Stimulated activated CD8-positive, alpha-beta memory T cell treated with anti-CD3 and anti-CD28 coated beads, Interleukin-15, amount 100 ng/mL, for 1 hour (primary cell): ENCODE measurements at places on chromosomes 1 and 21.

GRCh38 chr1:24383381-24383940, 30.1 kb downstream of the STPG1 start:
- no peak for DNase-seq

DNA sequence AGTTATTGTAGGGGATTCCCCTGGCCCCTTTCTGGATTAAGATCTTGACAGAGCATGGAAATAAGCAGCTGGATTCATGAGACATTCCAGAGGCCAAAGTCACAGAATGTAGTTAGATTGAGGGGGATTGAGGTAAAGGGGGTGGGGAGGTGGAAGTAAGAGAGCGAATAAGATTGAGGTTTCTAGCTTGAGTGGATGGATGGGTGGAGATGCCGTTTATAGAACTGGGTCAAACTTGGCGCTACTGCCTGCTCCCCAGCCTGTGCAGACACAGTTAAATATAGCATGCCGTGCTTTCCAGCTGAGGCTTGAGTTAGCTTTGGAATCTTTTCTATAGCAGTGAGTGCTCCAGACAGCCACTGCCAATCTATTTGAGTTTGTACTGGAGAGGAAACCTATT, 85.7 kb downstream of the DYRK1A start:
- no peak for DNase-seq

DNA sequence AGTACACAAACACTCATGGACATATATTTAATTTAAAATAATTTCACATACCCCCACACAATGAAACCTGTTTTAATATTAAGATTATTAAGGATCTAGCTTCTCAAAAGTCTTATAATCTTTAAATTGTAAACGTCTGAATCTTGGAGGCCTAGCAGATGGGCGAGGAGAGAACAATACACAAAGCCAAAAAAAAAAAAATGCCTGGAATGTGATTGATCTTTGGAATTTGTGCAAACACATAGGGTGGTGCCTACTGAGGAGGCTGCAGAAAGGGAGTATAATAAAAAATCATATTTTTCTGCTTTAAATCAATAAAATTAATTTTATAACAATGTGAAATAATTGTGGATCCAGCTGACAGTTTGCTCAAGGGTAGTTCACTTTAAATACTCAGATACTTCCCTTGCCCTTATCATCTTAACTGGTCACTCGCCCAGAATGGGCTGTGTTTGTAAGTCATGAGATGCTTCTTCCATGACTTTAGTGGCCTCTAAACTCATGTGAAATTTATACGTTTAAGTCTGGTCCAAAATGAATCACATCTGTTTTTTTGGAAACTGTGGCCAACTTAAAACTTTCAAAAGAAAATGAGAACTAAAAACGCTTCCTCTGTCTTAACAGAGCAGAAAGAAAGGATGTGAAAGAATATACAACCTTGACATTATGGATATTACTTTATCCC, 802.8 kb upstream of the CXADR start:
- DNase-seq: no peak

- DNase-seq: no peak
Measured at GRCh38 chr1:170044187-170044586, 30.3 kb downstream of the KIFAP3 start.

GRCh38 chr1:20149601-20150325, 10.6 kb downstream of the PLA2G2F start:
- no peak for DNase-seq

DNA sequence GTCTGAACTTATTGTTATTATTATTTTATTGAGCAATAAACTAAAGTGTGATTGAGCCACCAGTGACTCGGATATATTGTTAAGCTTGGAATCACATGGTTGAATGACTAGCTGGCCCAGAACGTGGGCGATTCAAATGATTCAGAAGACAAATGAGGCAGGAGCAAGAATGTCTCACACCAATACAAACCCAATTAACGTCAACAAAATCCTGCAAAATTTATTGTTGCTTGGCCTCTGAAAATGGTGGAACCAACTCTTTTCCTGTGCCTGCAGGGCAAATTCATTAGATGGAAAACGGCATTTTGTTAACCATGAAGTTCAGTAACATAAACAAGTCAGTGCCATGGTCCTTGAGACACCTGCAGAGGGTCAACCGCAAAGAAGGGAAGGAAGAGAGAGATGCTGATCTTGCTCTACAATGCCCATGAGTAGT, 482.0 kb downstream of the SETD4 start:
- no peak for DNase-seq

DNA sequence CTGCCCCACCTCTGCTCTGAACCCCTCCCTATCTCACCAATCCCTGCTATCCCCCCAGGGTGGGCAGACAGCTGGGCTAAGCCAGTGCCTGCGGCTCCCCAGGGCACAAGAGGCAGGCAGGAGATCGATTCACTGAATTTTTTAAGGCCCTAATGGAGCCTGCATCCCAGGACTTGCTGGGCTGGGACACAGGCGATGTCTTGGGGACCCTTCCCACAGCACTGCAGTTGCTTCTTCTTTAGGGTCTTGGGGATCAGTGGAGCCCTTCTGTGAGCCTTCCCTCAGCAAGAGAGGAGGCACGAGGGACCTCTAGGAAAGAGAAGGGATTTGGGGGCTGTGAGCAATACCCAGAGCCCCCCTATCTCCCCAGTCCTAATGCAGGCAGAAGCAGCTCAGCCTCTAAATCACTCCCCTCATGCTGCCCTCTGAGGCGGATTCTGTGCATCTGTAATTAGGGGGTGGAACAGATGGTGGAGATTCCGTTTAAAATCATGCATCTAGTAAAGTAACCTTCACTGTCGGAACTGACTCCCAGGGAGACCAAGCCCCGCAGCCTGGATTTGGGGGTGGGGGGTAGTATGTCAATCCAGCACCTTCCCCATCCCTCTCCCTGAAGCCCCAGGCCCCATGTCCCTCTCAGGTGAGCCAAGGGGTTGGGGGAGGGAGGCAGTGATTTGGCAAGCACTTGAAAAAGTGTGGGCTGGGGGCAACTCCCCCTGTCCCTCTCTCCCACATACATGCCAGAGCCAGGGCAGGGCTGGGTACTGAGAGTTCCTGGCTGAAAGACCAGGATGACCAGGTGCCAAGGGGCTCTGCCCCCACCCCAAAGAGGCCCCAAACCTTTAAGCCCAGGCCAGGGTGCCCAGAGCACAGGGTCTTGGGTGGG, 10.0 kb downstream of the AHDC1 start:
- no peak for DNase-seq

DNA sequence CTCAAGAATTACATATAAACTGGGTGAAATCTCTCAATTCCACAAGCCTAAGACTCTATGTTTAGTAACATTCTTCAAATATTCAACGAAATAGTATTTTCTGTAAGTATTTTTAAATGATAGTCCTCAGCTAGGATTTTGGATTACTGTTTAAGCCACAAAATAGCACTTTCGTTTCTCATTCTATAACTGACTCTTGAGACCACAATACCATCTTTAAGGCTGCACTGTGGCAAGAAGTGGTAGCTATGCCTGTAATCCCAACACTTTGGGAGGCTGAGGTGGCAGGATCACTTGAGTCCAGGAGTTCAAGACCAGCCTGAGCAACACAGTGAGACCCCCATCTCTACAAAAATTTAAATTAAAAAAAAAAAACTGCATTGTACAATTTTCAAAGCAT, 126.7 kb downstream of the CDC42BPA start:
- no peak for DNase-seq
